Mesenteric fat pad (tissue), 1 donor: ENCODE measurements at places on chromosomes 7 and 10.

DNA sequence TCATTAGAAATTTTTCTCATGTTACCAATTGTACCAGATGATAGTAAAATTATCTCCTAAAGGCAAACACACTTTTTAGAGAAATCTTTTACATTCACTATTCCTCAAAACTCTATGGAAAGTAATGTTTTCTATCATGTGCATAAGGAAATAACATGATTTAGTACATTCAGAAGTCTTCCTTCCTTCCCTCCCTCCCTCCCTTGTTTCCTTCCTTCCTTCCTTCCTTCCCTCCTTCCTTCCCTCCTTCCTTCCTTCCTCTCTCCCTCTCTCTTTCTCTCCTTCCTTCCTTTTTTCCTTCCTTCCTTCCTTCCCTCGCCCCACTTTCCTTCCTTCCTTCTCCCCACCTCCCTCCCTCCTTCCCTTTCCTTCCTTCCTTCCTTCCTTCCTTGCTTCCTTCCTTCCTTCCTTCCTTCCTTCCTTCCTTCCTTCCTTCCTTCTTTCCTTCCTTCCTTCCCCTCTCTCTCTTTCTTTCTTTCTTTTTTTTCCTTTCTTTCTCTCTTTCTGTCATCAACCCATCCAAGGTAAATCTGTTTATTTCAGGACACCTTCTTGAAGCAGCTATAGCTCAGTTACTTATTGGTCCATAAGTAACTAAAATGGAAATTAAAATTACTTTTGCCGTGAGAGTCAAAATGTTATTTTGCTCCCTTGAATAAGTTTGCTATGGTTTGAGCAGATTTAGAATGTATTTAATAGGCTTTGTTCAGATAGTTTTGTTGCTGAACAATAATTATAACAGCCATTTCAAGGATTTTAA is 197.9 kb downstream of the PLXDC2 start:
- DNase-seq, result no peak

DNA sequence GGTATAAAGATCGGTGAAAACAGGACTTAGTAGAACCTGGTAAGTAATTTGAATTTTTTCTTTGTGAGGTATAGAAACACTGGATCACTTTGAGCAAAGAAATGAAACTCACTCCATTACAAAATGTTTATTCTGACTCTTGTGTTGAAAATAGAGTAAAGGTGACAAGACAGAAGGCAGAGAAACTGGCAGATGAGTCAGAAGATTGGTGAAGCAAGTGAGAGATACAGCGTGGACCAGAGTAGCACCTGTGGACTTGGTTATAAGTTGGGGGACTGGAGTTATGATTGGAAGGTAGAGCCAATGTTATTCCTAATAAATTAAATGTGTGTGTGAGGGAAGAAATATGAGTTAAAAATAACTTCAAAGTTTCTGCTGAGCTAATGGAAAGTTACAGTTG is 620.9 kb downstream of the ZWINT start:
- DNase-seq, result no peak

DNA sequence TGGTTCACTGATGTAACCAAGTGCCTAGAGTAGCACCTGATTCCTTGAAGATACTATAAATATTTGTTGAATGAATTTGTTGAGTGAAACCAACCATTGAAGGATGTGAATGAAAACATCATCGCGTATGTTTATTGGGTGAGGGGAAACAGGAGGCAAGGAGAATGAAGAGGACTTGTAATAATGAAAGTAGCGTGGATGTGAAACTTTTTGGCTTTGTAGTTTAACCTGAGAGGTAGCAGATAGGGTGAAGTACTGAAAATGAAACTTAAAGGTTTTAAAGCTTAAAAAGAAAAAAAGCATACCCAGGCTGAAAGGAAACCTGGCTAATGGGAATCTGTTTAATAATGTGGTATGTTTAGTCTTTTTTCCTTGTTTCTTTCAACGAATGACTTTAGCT is 5.2 kb downstream of the CCNY start:
- no peak for DNase-seq

DNA sequence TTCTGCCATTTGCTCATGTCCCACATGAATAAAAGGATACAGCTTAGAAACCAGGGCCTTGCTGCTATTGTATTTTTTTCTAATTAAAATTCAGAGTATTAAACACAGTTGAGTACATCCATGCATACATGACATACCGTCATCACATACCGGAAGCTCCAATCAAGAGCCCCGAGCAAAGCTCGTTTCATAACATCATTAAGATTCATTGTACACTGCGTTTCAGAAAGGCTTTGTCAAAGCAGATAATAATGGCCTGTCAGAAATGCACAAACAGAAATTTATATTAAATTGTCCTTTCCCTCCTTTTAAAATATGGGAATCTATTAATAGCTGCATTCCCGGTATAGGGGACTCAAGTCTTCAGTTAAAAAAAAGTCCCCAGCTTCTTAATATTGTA is 103.4 kb downstream of the PRTFDC1 start:
- DNase-seq, result no peak

DNA sequence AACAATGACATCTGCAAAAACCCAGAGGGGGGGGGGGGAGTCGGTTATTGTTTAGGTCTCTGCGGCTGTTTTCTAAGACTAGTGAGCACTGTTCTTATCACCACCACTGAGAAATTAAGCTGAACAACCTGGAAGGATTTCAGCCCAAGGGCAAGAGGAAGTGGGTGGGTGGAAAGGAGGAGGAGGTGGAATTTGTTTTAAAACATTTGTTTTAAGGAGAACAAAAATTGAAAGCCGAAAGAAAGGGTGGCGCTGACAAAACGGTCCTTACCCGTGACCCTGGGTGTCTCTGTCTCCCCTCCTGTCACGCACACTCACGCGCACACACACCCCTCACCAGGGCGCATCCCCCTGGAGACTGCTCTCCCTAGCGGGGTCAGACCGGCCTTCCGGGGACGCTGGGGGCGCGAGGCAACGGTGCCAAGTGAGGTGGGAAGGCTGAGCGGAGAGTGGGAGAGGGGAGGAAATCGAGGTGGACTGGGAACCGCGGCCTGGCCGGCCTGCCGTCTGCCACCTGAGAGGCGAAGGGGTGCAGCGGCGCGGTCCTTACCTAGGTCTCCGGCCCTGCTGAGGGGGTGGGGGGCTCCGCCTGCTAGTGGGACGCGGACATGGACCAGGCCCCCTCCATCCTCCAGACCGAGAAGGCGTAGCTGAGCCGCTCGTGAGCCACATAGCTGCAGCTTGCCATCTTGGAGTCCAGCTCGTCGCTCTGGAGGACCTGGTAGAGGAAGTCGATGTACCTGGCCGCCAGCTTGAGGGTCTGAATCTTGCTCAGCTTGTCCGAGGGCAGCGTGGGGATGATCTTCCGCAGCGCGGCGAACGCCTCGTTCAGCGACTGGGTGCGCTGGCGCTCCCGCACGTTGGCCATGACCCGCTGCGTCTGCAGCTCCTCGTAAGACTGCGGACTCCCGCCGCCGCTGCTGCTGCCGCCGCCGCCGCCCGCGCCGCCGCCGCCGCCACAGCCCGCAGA is 1.0 kb downstream of the TWIST1 start:
- DNase-seq, result no peak

DNA sequence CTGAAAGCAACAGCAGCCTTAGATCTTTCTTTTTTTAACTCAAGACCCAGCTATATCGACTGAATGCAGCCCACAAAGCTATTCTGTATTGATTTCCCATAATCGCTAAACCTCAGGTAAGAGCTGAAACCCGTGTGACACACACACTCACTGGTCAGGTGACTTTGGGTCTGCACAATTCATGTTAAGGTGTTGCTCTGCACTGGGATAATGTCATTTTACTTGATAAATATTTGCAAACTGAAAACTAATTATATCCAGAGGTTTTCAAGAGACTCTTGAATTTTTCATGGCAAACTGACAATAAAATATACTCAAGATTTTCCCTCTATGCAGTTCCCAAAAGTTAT is 33.1 kb downstream of the SCRN1 start:
- no peak for DNase-seq
